ENCODE measurements at places on chromosomes 1 and 21.

GRCh38 chr1:85125891-85126290 lies 74.9 kb downstream of the SYDE2 start:
- no peaks in the 10 kb centered on the region for H3K4me1 ChIP-seq
- no peak for DNase-seq
- H3K36me3 ChIP-seq, result no peaks in the 10 kb centered on the region
- H3K27ac ChIP-seq, result no peak overlapping the region
- no peak overlapping the region for H3K4me3 ChIP-seq

DNA sequence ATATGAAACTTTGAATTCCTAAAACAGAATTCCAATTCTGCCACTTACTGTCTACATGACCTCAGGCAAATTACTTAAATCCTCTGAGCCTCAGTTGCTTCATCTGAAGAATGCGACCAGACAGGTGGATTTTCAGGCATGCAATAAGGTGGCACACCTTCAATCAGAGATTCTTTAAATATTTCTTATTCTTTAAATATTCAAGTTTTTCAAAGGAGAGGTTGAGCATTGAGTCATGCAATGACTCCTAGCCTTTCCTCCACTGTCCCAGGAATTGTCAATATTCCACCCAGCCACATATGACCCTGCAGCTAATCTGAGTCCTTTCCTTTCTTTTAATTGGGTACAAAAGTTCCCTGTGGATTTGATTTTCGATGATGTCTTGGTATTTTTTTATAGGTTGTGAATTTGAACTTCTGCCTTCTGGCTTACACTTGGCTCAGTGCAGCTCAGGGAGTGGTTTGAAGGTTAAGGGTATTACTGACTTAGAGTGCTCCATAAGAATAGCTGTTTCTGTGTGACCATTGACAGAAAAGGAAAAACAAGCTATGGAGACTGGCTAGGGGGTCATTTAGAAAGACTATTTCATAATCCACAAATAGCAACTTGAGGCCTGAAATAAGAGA lies 52.2 kb upstream of the PRDX6 start:
- no peak overlapping the region for H3K27ac ChIP-seq
- no peak overlapping the region for H3K4me3 ChIP-seq
- peaks cover 9% of the 10 kb centered on the region for H3K4me1 ChIP-seq
- no peaks in the 10 kb centered on the region for H3K27me3 ChIP-seq

- no peak for DNase-seq
- H3K27ac ChIP-seq, result peak overlapping the region; percentile 31
- H3K36me3 ChIP-seq, result no peaks in the 10 kb centered on the region
- no peak overlapping the region for H3K4me3 ChIP-seq
- no peaks in the 10 kb centered on the region for H3K27me3 ChIP-seq
- H3K4me1 ChIP-seq, result peaks cover 14% of the 10 kb centered on the region
Measured at GRCh38 chr1:226602186-226603021, 53.8 kb downstream of the STUM start.

- H3K27me3 ChIP-seq, result peaks cover 68% of the 10 kb centered on the region
- H3K36me3 ChIP-seq, result no peaks in the 10 kb centered on the region
- no peak for DNase-seq
- peak overlapping the region; percentile 41 for H3K4me3 ChIP-seq
Measured at GRCh38 chr21:33071770-33072306, 1.9 kb downstream of the OLIG1 start.

GRCh38 chr1:22126531-22126930 lies 16.4 kb downstream of the WNT4 start:
- H3K27ac ChIP-seq, result no peak overlapping the region
- H3K4me1 ChIP-seq, result no peaks in the 10 kb centered on the region
- no peak for DNase-seq
- H3K36me3 ChIP-seq, result no peaks in the 10 kb centered on the region
- H3K4me3 ChIP-seq, result no peak overlapping the region
- no peaks in the 10 kb centered on the region for H3K27me3 ChIP-seq

DNA sequence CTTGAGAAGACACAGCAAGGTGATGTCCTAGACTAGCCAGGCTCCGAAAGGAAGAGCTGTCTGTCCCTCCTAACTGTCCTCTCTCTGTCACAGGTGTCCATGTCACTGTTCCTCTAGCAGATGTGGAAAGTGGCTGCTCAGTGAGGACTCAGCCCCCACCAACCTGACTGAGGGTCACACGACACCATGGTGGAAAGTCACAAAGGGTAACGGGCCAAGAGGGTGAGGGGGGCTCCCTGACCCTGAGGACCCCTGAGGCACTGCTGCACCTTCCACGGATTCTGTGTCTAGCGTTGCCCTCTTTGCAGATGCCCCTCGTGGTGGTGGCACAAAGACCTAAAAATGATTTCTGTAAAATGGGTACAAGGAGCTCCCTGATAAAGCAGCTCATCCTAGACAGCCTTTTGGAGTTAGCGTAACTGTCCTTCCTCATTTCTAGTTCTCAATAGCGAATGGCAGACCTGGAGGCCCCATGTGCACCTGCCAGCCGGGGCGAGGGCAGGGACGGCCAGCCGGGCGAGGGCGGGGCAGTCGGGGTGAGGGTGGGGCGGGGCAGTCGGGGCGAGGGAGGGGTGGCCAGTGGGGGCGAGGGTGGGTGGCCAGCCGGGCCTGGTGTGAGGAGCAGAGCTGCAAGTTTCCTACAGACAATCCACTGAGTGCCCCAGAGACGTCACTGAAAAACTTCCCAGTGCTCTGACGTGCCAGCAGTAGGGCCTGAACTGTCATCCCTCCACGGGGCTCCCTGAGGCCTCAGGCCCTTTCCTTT lies 23.4 kb downstream of the POFUT2 start:
- H3K4me1 ChIP-seq, result no peaks in the 10 kb centered on the region
- H3K27ac ChIP-seq, result no peak overlapping the region
- H3K27me3 ChIP-seq, result no peaks in the 10 kb centered on the region
- H3K4me3 ChIP-seq, result no peak overlapping the region

DNA sequence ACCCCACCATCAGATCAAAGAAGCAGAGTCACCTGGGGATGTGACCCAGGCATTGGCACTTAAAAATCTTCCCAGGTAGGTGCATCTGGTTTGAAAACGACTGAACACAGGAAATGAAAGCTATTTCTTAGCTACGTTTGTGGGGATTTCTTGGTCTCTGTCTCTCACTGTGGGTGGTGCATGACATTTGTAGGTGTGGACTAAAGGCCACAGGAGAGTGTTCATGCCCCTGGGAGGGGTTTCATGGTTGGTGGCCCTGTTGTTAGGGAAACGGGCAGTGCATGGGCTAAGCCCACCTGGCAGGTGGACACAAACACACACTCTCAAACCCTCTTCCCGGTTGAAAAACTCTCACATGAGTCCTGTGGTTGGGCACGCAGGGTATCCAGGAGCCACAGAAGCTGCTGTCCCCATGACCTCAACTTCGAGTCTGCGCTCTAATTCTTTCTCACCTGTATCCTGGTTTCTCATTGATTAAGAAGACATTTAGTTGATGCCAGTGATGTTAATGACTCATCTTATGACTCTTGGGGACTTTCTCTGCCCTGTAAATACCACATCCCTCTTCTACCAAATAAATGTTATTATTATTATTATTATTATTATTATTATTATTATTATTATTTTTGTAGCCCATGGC lies 119.4 kb downstream of the MRPS6 start:
- H3K27me3 ChIP-seq, result no peaks in the 10 kb centered on the region
- H3K4me1 ChIP-seq, result no peaks in the 10 kb centered on the region
- no peak overlapping the region for H3K27ac ChIP-seq
- no peak overlapping the region for H3K4me3 ChIP-seq

- H3K27me3 ChIP-seq, result peaks cover 77% of the 10 kb centered on the region
- no peak overlapping the region for H3K27ac ChIP-seq
- DNase-seq, result peak; percentile 80
- no peaks in the 10 kb centered on the region for H3K36me3 ChIP-seq
- H3K4me1 ChIP-seq, result peaks cover 3% of the 10 kb centered on the region
Measured at GRCh38 chr1:34924759-34925555, 4.5 kb downstream of the DLGAP3 start.

- H3K4me1 ChIP-seq, result no peaks in the 10 kb centered on the region
- H3K27ac ChIP-seq, result no peak overlapping the region
- no peak overlapping the region for H3K4me3 ChIP-seq
- DNase-seq, result no peak
- H3K36me3 ChIP-seq, result no peaks in the 10 kb centered on the region
Measured at GRCh38 chr1:160826546-160826945, 30.6 kb downstream of the LY9 start.

- no peaks in the 10 kb centered on the region for H3K27me3 ChIP-seq
- no peaks in the 10 kb centered on the region for H3K4me1 ChIP-seq
- no peak for DNase-seq
- H3K36me3 ChIP-seq, result no peaks in the 10 kb centered on the region
Measured at GRCh38 chr1:94636624-94637023, 95.1 kb upstream of the F3 start.

DNA sequence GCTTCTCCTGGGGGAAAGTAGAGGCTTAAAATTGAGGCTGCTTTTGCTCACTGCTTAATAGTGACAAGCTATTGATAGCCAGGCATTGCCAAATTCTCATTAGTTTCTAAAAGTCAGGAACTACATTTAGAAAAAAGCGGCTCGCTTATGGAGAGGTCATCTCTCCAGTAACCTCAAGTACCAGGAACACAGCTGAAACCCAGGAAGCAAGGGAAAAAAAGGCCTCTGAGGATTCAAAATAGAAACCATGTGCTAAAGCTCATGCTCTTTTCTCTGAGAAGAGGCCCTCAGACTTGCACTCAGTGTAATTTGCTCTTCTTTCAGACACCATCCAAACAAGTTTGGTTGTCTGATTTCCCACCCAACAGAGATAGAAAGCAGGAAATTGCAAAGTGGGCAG lies 261.4 kb upstream of the USP25 start:
- no peak overlapping the region for H3K27ac ChIP-seq
- DNase-seq, result no peak
- no peaks in the 10 kb centered on the region for H3K27me3 ChIP-seq
- H3K4me3 ChIP-seq, result no peak overlapping the region

- no peak overlapping the region for H3K4me3 ChIP-seq
- H3K27ac ChIP-seq, result no peak overlapping the region
- DNase-seq, result peak; percentile 57
- no peaks in the 10 kb centered on the region for H3K4me1 ChIP-seq
- H3K36me3 ChIP-seq, result peaks cover 61% of the 10 kb centered on the region
Measured at GRCh38 chr1:248850124-248850523, 8.8 kb downstream of the ZNF692 start.

- H3K36me3 ChIP-seq, result peaks cover 29% of the 10 kb centered on the region
- no peak overlapping the region for H3K4me3 ChIP-seq
- no peak for DNase-seq
- H3K27ac ChIP-seq, result no peak overlapping the region
Measured at GRCh38 chr1:32219022-32219421, 3.1 kb downstream of the TMEM234 start.

GRCh38 chr1:178434899-178435435 lies 61.8 kb downstream of the CLEC20A start:
- H3K27ac ChIP-seq, result no peak overlapping the region
- H3K36me3 ChIP-seq, result peaks cover 3% of the 10 kb centered on the region
- no peaks in the 10 kb centered on the region for H3K4me1 ChIP-seq
- no peak for DNase-seq
- H3K4me3 ChIP-seq, result no peak overlapping the region

- H3K27ac ChIP-seq, result no peak overlapping the region
- H3K4me1 ChIP-seq, result peaks cover 16% of the 10 kb centered on the region
- DNase-seq, result no peak
- no peak overlapping the region for H3K4me3 ChIP-seq
- H3K27me3 ChIP-seq, result no peaks in the 10 kb centered on the region
Measured at GRCh38 chr1:183730886-183731573, 73.9 kb upstream of the RGL1 start.

DNA sequence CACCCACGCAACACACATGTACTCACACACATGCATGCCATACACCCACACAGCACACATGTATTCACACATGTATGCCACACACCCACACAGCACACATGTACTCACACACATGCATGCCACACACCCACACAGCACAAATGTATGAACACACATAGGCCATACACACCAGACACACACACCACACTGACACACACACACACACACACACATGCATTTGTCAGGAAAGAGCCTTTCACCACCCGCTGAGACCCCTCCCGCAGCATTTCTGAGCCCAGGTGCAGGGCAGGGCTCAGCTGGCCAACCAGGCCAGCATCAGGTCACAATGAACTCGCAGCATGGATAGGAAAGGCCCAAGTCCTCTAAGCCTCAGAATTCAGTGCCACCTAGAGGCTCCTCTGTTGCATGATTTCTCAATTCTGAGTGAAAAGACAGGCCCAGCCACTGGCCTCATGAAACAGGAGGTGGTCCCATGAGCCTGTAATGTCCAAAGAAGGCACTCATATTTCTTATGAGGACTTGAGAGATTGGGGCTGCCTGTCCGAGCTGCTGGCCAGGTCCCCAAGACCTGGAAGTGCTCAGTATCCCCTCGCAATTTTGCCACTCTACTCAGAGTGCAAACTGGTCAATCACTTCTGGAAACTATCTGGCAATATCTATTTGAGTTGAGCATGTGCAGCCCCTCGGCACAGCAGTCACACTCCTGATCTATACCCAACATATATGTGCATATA lies 57.3 kb downstream of the PSMG1 start:
- H3K27me3 ChIP-seq, result no peaks in the 10 kb centered on the region
- no peak for DNase-seq
- no peaks in the 10 kb centered on the region for H3K36me3 ChIP-seq
- no peak overlapping the region for H3K4me3 ChIP-seq
- H3K4me1 ChIP-seq, result no peaks in the 10 kb centered on the region

DNA sequence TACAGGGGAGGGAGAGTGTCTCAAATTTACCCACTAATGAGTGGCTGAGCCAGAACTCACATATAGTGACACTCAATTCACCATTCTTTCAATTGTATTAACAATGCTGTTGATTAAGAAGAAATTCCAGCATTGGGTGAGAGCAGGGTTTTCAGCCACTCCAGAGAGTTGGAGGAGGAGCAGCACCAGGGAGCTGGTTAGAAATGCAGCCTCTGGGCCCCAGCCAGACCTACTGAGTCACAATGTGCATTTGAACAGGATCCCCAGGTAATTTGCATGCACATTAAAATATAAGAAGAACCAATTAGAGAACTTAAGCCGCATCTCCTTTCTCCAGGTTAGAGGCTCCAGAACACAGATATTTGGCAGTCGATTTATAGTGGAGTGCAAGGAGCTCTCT lies 41.8 kb downstream of the TNR start:
- no peaks in the 10 kb centered on the region for H3K27me3 ChIP-seq
- H3K27ac ChIP-seq, result no peak overlapping the region
- no peaks in the 10 kb centered on the region for H3K36me3 ChIP-seq
- no peak for DNase-seq
- no peak overlapping the region for H3K4me3 ChIP-seq
- no peaks in the 10 kb centered on the region for H3K4me1 ChIP-seq

DNA sequence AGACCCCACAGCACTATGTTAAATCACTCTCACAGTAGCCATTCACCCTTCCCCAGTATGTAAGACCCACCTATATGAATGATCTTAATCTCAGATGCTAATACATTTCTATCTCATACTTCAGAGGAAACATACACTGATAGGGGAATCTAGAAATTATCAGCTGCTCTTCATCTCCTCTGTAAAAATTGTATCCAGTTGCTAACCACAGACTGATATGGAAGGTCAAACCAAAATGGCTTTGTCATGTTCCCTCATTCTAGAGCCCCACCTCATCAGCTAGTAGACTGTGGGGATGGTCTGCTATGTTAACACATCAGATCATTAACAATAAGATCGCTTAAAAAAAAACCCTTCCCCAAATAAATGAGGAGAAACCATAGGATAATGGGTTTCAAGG lies 71.7 kb downstream of the UBR4 start:
- H3K4me1 ChIP-seq, result no peaks in the 10 kb centered on the region
- no peak for DNase-seq
- no peaks in the 10 kb centered on the region for H3K27me3 ChIP-seq
- peaks cover 99% of the 10 kb centered on the region for H3K36me3 ChIP-seq
- no peak overlapping the region for H3K27ac ChIP-seq
- no peak overlapping the region for H3K4me3 ChIP-seq

GRCh38 chr1:246569248-246570238 lies 3.3 kb downstream of the CNST start:
- no peak overlapping the region for H3K4me3 ChIP-seq
- peak overlapping the region; percentile 79 for H3K27ac ChIP-seq
- no peaks in the 10 kb centered on the region for H3K36me3 ChIP-seq
- no peak for DNase-seq
